ENCODE measurements at places on chromosomes 3 and 15.
A peak's percentile ranks its signal among the peaks of the same experiment; 100 is the strongest.

GRCh38 chr3:130480736-130481135 is 36.2 kb upstream of the COL6A6 start:
- DNase-seq, result no peak

GRCh38 chr15:66454143-66454542 is 43.4 kb downstream of the SNAPC5 start:
- DNase-seq, result no peak

- no peak for DNase-seq
Observed at GRCh38 chr3:183189641-183190040, 27.1 kb upstream of the LAMP3 start.

DNA sequence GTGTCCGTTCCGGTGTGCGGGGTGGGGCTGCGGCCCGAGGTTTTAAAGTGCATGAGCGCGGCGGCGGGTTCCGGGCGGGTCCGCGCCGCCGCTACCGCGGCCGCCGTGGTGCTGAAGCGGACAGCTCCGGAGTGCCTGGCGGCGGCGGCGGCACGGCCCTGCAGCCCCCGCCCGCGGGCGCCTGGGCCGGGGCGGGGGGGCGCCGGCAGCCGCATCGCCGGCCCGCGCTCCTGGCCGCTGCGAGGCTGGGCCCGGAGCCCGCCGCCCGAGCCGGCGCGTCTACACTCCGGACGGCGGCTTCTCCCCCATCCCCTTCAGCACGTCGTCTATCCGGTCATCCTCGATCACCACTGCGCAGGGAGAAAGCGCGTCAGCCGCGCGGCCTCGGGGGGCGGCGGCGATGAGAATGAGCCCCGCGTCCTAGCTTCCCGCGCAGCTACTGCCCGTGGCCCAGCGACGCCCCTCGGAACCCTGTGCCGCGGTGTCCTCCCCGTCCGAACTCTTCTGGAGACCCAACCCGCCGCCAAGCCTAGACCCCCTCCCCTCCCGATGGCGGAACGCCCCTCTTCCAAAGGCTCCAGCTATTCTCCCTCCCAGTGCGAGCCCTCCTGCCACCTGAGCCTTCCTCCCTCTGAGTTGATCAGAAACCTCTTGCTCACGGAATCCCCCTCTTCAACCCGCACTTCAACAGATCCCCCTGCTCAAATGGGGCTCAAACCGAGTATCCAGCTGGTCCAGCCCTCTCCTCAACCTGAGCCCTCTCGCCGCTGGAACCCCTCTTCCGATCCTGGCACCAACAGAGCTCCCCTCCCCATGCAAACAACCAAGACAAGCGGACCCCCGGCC is 1.3 kb downstream of the CAMK2N2 start:
- DNase-seq, result peak; percentile 44

DNA sequence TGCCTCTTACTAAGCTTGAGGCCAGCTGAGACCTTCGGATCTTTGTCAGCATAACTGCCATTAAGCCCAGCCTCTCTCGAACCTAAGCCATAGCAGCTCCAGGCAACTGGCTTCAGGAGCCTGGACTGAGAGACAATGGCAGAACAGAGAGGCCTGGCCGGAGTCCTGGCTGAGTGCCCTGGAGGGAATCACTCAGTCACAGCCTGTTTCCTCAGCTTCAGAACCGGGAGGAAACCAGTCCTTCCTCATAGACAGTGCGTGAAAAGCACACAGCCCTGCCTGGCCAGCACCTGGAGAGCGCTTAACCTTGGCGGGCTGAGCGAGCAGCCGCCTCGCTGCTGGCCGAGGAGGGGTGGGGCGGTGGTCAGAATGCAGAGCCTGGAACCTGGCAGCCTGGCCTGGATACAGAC is 21.6 kb downstream of the RNU5B-1 start:
- no peak for DNase-seq

DNA sequence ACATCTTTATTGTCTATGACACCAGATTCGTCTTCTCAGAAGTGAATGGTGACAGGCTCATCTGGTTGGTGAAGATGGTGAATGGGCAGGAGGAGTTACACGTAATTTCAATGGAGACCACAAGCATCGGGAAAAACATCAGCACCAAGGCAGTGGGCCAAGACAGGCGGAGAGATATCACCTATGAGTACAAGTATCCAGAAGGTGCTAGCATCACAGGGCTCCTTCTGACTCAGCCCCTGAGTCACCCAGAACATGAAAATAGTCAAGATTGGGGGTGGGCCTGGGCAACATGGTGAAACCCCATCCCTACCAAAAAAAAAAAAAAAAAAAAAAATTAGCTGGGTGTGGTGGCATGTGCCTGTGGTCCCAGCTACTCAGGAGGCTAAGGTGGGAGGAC is 32.6 kb downstream of the TGM4 start:
- no peak for DNase-seq

DNA sequence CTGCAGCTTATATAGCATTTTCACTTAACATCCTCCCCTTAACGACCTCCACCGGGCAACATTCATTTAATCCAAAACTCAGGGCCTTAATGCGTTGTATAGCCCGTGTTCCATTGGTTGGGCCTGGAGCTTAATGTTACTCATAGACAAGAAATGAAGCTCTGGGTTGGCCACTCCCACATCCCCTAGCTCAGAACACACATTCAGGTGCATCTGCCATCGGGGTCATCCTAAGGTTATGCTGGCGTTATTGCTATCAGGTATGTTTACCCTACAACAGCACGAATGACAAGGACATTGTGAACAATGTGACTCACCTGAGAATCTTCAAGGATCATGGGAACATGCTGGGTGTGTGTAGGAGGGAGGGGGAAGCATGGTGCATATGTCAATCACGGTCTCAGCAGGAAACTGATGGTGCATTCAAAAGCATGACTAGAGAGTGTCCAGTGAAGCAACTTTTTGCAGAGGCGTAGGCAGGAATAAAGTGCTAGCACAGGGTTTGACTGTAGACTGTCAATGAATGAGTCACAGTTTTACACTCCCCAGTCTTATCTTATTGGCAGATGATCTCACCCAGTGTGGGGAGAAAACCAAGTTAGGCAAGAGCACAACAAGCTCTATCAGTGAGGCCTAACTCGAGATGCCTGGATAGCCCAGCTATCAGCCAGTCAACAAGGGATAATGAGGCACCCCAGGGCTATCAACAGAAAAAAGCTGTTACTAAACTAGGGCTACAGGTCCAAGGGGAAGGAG is 402.1 kb upstream of the MCTP2 start:
- no peak for DNase-seq

- no peak for DNase-seq
Observed at GRCh38 chr3:133855772-133856171, 39.9 kb downstream of the RAB6B start.

DNA sequence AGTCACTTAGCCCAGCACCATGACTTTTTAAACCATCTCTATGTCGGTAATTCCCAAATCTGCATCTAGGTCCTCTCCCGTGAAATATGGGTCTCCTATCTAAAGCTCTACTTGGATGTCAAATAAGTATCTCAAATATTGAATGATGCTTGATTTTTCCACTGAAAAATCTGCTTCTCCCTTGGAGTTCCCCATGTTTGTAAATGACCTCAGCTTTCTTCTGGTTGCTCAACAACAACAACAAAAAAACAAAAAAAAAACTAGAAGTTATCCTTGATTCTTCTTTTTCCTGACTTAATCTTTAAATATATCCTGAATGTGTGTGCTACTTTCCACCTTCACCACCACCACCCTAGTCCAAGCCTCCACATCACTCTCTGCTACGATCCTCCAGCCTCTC is 307.5 kb upstream of the UBE2E2 start:
- no peak for DNase-seq

- DNase-seq, result no peak
Observed at GRCh38 chr15:45021348-45021747, 1.6 kb upstream of the SORD start.

DNA sequence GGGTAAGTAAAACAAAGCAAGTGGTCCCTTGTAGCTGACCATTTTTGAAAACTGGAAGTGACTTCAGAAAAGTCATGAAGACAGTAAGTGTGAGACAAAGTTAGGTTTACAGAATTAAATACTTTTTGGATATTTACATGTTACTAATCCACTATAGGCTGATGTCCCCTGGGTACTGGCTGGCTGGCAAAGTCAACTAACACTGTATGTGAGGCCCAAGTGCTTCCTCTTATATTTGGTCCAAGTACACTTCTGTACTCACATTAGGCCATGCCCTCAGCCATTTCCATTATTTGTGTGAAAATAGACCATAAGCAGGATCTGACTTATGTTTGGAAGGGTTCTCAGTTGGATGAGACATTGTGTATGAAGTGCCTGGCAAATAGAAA is 5.5 kb upstream of the LEKR1 start:
- no peak for DNase-seq
